ENCODE measurements at places on chromosomes 5 and 9. TPM values are rescaled to one million over a fixed set of nuclear protein-coding genes. Genes with fewer than 3 reads are reported as not detected.
A peak's percentile ranks its signal among the peaks of the same experiment; 100 is the strongest.

Gene DDX4
- 0.56 TPM for total RNA-seq

Gene OR1Q1
- not detected for total RNA-seq

GRCh38 chr9:13690595-13690994 lies 411.1 kb upstream of the MPDZ start:
- no peak for DNase-seq

DNA sequence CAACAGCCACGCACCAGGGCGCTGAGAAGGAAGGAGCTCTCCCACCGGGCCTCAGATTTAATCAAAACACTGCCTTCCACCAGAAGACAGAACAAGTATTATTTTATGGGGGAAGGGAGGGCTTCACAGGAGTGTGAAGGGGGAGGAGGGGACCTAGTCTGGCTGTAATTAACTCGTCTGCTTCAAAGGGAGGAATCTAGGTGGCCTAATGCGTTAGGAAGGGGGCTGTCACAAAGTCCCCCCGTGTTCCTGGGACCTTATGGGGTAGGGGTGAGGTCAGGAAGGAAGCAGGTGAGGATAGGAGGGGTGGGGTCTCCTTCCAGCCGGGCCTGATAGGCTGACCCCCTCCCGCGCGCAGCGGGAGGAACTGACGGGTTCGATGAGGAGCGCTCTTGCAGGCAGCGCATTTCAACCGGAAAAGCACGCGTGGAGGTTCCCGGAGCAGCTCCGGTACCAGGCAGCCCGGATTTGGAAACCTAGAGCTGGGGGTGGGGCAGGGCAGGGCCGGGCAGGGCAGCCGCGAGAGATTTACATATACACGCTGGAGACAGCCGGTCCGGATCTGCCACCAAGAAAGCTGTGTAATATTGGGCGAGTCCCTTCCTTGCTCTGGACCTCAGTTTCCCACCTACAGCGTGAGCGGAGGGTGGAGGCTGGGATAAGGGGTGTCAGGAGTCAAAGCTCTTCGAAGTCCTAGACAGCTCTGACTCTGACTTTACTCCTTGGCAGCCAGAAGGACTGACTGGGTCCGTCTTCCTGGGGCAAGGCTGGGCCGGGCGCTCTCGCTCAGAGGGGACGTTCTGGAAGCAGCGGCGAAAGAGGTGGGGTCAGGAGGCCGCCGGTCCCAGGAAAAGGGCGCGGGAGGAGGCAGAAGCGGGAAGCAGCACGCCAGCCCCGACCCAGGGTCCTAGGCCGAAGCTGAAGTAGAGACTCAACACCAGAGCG lies 1.8 kb downstream of the SHB start:
- peak; percentile 67 for DNase-seq

GRCh38 chr5:137631453-137631852 lies 104.4 kb downstream of the KLHL3 start:
- DNase-seq = no peak

GRCh38 chr5:6188976-6189375 lies 189.4 kb downstream of the MED10 start:
- no peak for DNase-seq

GRCh38 chr5:856531-857425 lies 6.0 kb upstream of the ZDHHC11 start:
- DNase-seq = no peak

DNA sequence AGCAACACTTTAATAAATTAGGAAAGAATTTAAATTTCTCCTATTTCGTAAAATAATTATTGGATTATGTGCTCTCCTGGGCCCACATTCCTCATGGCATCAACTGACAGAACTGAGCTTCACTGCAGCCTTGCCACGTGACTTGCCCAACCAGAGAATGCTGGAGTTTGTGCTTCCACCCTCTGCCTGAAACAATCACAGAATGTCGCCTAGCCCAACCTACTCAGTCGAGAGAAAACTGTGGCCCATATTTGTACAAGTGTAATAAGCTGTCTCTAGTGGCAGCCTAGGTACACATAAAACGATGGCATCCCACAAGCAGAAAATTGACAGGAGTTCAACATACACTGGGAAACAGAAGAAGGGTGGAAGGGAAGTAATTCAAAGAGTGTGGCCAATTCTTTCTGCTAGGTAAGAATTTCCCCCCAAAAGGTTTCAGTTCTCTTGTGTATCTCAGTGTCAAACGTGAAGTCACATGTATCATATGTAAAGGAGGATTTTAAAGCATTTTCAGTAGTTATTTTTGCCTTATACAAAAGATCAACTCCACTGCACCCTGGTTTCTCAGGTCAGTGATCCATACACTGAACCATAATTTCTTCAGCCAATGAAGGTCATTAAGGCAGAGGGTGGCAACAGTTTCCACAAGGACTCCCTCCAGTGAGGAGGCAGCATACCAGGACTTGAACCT lies 41.7 kb downstream of the ZNF608 start:
- DNase-seq = no peak

- no peak for DNase-seq
Observed at GRCh38 chr5:9782826-9783560, 152.8 kb upstream of the TAS2R1 start.

- no peak for DNase-seq
Observed at GRCh38 chr9:97362777-97363545, 48.9 kb upstream of the TDRD7 start.

DNA sequence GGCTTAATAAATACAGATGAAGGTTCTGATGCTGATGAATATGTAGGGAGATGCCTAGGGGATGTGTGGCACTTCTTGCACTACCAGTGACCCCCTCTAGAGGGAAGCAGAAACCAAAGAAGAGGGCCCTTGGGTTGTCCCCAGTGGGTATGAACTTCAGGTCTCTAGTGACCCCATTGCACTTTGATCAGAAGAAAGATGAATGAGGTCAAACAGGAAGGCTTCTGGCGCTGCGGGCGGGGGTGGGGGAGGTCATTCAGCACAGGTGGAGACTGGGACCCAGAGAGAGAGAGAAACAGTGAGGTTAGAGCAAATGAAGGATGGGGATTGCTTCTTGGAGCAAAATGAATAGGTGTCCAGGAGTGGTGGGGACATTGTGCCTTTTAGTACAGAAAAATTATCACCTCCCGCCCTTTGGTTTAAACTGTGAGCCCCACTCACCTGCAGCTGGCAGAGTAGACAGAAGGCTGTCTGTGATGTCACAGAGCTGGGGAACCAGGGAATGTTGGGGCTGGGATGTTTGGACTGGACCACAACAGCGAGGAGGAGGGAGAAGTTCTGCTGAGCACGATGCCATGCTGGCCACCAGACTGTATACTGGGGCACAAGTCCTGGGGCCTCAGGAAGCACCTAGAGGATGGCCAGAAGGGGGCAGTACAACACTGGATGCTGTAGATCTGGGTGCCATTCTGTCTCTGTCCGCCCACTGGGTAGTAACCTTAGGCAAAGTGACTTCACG lies at the start of gene TEX48:
TSS of gene TEX48 (minus strand) at position 599 of the 739 bp plus-strand sequence. CDS start 10,469 bp downstream, outside the sequence.
- no peak for DNase-seq

GRCh38 chr5:143541943-143542797 lies 138.7 kb upstream of the NR3C1 start:
- DNase-seq = no peak

- no peak for DNase-seq
Observed at GRCh38 chr5:107618242-107618641, 52.5 kb downstream of the EFNA5 start.

DNA sequence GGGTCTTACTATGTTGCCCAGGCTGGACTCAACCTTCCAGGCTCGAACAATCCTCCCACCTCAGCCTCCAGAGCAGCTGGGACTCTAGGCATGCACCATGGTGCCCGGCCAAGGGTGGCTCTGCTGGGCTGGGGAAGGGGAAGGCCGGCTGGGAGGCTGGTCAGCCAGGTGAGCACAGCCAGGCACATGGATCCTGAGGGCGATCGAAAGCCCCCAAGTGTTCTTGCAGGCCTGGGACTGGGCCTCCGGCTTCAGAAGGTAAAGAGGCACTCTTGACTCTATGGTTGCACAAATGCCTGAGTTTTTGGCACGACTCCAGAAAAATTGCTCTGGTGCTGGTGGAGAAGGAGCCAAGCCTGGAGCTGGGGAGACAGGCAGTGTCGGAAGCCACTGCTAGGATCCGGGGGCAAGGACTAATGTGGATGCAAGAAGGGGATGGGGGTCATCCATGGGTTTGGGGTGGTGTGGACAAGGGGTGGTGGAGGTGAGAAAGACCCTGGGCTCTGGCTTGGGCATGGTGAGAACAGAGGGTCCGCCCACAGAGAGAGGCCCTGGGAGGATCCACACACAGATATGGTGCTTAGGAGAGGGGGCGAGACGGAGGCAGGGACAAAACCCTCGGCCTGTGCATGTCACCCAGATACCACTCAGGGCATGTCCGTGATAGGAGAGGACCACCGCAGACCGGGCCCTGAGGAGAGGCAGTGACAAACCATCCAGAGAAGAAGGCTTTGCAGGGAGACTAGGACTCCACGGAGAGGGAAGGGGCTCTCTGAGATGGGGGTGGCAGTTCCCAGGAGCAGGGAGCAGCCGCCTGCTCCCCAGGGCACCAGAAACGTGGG lies 51.1 kb upstream of the COL5A1 start:
- DNase-seq = no peak

DNA sequence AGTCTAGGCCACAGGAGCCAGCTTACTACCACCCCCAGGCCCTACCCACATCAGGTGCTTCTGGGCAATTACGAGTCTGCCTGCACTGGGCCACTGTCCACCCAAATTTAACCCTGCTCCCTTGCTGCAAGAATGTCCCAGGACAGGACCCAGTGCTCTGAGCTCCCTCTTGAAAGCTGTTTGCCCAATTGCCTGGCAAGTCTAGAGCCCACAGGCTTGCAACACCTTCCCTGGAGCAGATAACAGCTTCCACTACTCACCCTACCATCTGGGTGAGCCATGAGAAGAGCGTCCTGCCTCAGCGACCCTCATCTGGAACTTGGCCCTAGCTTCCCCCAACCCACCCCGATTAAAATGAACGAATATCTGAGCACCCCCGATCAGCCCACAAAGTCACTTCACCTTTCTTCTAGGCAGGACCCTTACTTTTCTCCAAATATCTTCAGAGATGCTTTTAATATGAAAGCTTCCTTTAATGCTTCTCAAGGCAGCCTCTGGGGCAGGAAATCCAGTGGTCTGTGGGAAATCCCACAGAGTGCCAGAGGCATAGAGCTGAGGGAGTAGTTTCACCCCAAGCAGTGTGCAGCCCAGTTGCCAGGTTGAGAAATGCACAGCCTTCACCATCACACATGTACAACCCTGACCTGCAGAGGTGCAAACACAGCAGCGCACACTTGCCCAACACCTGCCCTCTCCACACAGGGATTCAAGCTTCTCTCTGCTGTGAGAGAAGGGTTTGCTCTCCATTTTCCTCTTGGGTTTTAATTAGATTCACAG lies 10.6 kb downstream of the ACSL6 start:
- DNase-seq = no peak

DNA sequence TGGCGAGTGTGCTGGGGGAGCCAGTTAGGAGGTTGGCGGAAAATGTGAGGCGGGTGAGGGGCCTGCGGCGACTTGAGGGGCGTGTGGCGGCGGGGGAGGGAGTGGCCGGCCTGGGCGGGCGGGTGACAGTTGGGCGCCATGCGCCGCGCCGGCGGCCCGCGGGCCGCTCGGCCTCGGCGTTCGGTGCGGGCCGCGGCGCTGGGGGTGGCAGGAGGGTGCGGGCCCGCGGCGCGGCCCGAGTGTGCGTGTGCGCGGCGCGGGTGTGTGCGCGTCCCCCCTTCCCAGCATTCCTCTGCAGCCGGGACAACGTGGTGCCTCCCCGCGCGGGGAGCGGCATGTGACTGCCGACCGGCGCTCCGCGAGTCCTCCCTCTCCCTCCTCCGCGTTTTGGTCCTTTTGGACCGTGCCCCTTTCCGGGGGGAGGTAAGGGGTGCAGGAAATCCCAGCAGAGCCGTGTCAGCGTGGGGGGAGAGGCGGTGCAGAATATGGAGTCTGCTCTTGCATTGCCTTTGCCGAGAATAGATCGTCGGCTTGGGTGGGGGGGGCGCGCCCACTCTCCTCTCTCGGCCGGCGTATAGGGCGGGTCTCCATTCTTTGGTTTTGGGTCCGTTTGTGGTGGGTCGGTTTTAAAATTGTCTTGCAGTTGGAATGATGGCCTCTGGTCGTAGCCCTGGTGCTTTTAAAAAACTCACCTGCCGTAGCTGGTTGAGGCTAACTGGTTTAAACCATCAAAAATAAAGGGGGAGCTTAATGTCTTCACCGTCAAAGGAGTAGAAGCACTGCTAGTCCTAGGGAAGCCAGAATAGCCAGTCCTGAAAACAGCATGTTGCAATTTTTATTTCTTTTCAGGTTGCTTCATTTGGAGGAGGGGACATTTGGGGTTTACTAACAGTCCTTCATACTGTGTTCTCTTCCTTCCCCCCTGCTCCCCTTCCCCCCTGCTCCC lies 2.0 kb downstream of the LARP1 start:
- DNase-seq = peak; percentile 62

GRCh38 chr9:6412487-6413364 lies at the start of gene UHRF2:
Gene UHRF2 (plus strand): TSS chr9:6413199. CDS start chr9:6413491, 292 bp downstream.
- peak; percentile 99 for DNase-seq

GRCh38 chr9:79279356-79279755 lies 292.4 kb upstream of the TLE4 start:
- no peak for DNase-seq
